Inflammatory macrophage treated with lipopolysaccharide for 1 hour (primary cell): ENCODE measurements at places on chromosomes 11 and 22.

DNA sequence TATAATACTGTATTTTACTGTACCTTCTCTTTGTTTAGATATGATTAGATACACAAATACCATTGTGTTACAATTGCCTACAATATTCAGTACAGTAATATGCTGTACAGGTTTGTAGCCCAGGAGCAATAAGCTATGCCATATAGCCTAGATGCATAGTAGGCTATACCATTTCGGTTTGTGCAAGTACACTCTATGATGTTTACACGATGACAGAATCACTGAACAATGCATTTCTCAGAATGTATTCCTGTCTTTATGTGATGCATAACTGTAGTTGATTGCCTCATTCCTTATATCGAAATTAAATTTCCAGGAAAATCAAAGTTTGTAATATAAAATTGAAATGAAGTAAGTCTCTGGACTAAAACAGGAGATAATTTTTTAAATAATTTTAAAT is 49.3 kb upstream of the OR5P2 start:
- DNase-seq, result no peak

DNA sequence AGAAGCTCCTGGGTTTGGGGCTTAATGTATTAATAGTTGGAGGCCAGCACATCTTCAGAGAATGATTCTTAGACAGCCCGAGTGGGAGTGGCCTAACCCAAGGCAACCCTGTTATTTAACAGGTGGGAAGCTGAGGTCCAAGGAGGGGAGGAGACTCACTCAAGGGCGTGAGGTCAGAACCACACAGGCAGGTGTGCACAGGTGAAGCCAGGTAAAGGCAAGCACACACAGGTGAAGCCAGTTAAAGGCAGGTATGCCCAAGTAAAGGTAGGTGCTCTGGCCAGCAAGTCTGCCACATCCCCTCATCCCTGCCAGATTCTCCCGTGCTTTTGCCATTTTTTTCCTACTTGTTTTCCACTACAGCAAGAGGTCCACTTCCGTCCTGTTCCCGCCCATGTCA is 2.9 kb upstream of the SHANK2 start:
- no peak for DNase-seq

GRCh38 chr11:2704896-2705606 is 5.3 kb upstream of the KCNQ1OT1 start:
- no peak for DNase-seq

- DNase-seq, result no peak
These were observed 55.1 kb downstream of the KIAA1671 start for GRCh38 chr22:25007444-25008106.

- DNase-seq, result no peak
These were observed 100.7 kb upstream of the SEZ6L start for GRCh38 chr22:26068571-26068970.

DNA sequence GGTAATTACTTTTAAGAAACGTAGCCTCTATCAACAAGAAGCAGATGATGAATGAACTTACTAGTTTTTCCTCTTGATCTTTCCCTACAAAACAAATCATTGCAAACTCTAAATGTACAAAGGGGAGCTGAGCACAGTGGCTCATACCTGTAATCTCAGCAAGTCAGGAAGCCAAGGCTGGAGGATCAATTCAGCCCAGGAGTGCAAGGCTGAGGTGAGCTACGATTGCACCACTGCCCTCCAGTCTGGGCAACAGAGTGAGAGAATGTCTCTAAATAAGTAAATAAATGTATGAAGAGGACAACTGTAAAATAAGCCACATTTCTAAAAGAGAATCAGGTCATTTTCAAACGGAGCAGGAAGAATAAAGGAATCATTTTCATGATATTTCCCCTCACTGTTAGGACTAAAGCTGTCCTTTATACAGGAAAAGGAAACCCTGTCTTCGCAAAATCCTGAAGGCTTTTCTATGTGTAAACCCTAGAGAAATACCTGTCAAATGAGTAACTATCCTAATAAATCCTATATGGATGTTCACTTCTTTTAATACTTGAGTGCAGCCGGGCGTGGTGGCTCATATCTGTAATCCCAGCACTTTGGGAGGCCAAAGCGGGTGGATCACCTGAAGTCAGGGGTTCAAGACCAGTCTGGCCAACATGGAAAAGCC is 41.2 kb downstream of the RRAS2 start:
- no peak for DNase-seq
